ENCODE measurements at places on chromosomes 11 and 22.

DNA sequence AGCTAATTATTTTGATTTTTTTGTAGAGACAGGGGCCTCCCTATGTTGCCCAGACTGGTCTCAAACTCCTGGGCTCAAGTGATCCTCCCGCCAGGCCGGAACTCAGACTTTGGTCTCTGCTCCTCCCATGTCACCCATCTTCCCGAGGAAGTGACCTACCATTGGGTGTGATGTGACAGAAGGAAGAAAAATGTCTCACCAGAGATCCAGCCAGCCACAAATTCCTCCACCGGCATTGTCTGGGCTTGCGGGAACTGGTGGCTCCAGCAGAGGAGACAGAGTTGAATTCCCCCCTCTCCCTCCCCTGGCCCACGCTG is 772 bp downstream of the SLC25A45 start:
- DNase-seq: peak; percentile 62

DNA sequence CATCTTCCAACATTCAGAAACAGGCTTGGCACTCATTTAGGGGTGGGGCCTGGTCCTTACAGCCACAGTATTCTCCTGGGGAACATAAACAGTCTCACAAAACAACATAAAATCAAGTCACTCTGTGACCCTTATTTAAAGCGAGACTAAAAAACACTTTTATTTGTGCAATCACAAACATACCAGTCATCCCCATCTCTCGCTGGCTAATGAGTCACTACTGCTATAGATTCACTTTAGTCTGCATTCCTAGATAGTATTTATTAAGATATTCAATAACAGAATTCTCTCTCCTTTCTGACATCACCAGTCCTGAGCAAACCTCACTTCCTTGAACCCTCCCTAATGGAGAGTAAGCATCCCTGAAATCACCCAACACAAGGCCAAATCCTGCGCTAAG is 68.0 kb downstream of the ZBTB44 start:
- no peak for DNase-seq

GRCh38 chr11:128045094-128045725 is 542.1 kb downstream of the ETS1 start:
- DNase-seq: no peak

- no peak for DNase-seq
These were observed at the start of gene MS4A3 for GRCh38 chr11:60056349-60056969. MS4A3 (plus strand) TSS chr11:60056665; CDS start chr11:60061161, 4,496 bp downstream.

DNA sequence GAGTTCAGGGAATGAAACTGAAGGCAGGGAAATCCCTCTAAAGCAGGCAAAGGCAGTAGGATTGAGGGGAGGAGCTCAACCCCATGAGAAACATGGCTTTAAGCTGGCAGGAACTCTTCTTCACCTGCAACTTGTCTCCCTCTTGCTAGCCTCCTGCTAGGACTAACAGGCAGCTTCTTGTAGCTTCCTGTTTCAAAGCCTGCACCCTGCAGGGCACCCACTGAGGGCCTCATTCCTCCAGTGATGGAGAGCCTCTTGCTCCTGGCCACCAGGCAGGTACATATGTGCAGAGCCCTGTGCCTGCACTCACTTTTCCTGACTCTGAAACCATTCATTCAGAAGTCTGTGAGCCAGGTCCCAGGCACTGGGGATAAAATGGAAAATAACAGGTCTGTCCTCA is 137.0 kb downstream of the SERGEF start:
- no peak for DNase-seq
